ENCODE measurements at places on chromosomes 2 and 18.

- no peak for DNase-seq
Observed at GRCh38 chr2:186891185-186891621, 42.2 kb upstream of the ZSWIM2 start.

GRCh38 chr18:23714576-23714975 is 25.3 kb downstream of the LAMA3 start:
- DNase-seq, result no peak

DNA sequence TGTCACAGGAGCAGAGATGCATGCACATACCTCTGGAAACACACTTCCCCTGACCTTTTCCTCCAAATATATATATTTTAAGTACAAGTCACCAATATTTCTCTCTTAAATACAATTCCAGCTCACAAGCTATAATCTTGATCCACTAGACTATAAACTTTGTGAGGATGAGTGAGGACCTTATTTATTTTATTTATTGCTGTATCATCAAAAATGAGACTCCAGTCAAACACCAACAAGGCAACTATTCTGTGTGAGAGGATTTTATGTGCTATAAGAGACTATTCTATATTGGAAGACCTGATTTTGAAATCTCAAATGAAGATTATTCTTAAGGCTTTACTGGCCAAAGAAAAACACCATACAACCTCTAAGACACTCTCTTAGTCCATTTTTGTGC is 1352.2 kb downstream of the SUCLG1 start:
- no peak for DNase-seq

DNA sequence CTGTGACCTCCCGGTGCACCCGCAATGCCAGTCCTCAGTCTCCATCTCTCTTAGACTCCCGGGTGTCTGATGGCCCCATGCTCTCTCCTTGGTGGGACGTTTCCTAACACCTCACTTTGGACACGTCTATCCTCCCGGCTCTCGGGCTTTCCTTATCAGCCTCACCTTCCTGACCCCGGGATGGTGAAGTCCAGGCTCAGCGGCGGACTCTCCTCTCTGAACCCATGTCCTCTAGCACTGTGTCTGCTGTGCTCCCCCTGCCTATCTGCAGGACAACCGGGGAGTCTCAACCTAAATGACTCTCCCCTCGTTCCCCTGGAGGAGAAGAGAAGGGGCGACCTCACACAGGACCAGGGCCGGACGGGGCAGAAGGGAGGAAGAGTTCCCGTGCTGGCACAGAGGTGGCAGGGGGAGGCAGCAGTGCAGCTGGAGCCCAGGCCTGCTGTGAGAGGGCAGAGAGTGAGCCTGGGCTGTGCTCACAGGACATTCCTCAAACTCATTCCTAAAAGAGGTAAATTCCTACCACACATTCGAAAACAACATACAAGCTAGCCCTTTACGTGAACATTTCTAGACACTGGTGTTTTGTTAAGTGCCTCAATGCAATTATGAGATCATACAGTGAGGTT is 41.9 kb downstream of the MBP start:
- no peak for DNase-seq

GRCh38 chr18:68780802-68781635 is 16.9 kb upstream of the CCDC102B start:
- no peak for DNase-seq

DNA sequence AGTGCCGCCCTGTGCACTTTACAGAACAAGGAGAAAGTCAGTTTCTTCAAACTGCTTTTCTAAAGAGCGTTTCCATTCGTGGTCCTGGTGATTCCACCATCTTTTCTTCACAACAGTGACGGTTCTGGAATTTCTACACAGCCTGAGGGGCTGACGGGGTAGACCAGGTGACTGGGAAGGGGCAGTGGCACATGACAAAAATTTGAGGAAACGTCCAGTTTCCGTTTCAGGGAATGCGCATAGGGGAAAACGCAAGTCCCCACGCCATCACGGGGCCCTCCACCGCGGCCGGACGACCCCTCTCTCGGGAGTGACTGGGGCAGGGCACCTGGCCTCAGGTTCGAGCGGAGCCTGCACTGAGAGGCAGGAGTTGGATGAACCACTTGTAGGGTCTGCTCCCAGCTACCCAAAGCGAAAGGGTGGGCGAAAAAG is 980 bp upstream of the SPTBN1 start:
- DNase-seq, result no peak

DNA sequence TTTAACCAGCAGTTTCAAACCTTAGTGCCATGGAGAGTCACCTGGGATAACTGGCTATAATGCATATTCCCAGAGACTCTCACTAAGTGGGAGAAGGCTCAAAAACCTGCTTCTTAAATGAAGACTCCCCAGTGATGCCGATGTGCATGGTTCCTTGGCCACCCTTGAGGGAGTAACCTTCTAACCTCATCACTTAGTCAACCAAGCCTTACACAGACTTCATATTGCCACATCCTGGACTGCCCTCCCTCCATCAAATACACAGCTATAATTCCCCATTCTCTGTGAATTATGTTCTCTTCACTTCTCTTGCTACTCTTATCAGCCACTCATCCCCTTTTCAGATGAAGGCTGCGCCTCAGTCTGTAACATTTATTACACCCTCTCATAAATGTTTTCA is 462.9 kb upstream of the RGPD4 start:
- no peak for DNase-seq

GRCh38 chr2:46461709-46462171 is 17.6 kb upstream of the TMEM247 start:
- DNase-seq, result no peak

DNA sequence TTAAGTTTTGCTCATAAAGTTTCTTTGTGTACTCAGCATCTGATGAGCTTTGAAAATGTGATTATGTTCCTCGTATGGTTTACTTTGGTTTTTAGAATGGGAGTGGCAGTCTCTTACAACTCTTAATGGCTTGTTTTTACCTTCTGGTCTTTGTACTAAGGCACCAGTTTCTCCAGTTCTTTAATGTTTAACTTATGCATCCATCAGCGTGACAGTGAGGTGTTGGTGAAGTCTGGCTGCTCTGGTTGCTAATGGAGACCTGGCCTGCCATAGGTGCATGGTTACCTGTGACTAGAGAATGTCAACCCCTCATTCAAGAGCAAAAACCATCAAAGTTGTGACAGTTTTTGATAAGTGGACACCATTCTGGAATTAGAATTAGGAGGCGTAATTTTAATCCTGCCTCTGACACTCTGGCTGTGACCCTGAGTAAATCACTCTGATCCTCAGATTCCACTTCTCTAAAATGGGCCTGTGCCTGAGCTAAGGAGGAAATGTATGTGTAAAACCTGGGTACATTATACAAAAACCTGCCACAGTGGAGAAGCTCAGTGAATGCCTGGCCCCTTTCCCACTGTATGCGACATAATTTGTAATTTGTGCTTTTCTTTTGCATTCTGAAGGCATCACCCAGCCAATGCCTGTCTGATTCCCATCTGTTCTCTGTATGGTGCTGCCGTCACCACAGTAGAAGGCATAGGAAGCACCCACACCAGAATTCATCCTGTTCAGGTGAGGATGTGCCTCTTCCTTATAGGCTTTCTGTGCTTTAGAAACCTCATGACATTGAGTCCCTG is 11.2 kb downstream of the AOX1 start:
- no peak for DNase-seq

GRCh38 chr2:62034715-62035114 is 129.2 kb downstream of the COMMD1 start:
- no peak for DNase-seq

GRCh38 chr2:70964596-70965386 is 13.6 kb upstream of the ANKRD53 start:
- DNase-seq, result peak; percentile 53

- DNase-seq, result no peak
Observed at GRCh38 chr2:127681976-127682857, 6.9 kb upstream of the LIMS2 start.

- DNase-seq, result peak; percentile 66
Observed at GRCh38 chr2:19362755-19363473, 4.5 kb upstream of the OSR1 start.

- DNase-seq, result no peak
Observed at GRCh38 chr2:241379481-241380480, 23.7 kb downstream of the FARP2 start.

DNA sequence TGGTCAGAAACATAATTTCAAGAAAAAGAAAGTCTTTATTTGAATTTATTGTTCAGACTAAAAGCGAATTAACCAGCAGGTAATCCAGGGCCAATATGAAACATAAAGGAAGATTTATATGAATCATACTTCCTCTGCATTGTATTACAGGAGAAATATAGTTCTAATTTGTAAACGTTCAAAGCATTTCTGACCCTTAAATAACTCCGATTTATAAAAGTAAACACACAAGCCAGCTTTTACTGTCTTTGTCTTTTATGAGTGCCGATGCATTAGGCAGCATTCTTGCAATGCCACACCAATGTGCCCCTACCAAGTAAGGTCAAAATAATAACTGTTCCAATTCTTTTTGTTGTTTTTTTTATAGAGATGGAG is 118.8 kb upstream of the RBBP8 start:
- no peak for DNase-seq

GRCh38 chr2:107807988-107808387 is 18.7 kb upstream of the RGPD4 start:
- no peak for DNase-seq

DNA sequence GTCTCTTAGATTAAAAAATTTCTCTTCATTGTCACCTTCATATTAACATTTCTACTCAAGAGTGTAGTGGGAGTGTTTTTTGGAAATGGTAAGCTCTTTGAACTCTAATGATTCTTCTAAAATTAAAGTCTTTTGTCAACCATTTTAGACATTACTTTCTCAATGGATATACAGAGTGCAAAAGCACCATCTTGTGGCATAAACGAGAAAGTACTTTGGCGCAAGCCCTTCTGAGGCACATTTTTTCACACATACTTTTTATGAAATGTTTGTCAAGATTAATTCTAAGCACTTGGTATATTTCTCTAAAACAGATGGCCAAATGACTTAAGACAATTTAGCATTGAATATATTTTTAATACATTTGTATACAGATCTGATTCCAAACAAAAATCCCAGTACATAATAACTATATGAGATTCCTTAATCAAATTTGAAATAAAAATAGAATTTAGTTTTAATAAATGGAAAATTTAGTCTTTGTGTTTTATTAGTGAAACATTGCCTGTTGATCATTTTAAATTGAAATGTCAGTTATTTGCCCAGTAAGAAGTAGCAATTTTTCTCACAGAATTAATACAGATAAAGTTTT is 63.3 kb upstream of the GALNT5 start:
- DNase-seq, result no peak

- no peak for DNase-seq
Observed at GRCh38 chr18:29879763-29880162, 1162.8 kb downstream of the DSC3 start.

- DNase-seq, result no peak
Observed at GRCh38 chr18:63451799-63452660, 24.7 kb upstream of the SERPINB5 start.

DNA sequence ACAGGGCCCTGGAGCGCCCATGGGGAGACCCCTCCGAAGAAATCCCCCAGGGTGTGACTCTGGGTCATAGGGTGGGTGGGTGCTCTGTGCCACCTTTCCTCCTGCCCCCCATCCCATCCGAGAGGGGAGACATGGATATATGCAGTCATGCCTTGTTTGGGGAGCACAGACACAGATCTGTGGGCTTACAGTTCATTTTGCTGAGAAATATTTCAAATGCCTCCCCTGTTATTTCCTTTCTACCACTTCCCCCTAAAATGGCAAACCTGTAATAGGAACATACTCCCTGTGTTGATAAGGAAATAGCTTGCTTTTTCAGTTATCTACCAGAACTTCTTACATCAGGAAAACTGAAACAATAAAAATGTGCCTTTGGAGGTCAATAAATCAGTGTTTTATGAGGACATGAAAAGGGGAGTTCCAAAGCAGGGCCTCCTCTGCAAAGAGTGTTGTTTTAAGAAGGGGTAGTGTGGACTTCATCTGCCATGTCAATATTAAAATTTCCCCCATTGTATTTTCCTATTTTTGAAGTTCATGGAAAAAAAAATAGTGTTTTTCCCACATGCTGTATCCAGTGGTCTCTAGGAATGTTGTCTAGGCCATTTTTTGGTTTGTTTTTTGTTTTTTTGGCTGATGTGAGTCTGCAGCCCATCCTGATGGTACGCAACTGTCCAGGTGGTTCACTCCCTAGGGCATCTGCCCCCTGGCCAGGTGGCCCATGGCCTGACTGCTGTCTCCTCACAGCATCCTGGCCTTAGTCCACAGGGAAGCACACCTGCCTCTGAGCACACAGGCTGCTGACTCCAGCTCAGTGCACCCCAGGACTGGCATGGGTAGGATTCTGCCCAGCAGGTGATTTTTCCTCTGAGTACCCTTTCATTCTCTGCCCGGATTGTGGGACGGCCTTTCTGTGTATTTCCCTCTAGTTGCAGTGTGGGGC is 3.7 kb downstream of the TNFRSF11A start:
- no peak for DNase-seq

DNA sequence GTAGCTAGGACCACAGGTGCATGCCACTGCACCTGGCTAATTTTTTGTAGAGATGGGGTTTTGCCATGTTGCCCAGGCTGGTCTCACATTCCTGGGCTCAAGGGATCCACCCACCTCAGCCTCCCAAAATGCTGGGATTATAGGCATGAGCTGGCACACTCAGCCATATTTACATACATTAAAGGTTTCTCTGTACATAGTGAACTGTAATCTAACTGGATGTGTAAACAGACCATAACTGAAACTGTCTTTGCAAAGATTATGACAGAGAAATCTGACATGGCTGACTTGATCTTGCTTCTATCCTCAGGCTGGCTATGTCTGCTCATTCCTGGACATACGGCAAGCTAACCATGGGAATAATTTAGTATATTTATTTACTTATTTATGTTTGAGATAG is 139.2 kb upstream of the XPO1 start:
- no peak for DNase-seq

GRCh38 chr2:176814740-176815367 is 397.7 kb upstream of the HNRNPA3 start:
- DNase-seq, result no peak

GRCh38 chr2:201962774-201963562 is 70.7 kb upstream of the FZD7 start:
- no peak for DNase-seq

DNA sequence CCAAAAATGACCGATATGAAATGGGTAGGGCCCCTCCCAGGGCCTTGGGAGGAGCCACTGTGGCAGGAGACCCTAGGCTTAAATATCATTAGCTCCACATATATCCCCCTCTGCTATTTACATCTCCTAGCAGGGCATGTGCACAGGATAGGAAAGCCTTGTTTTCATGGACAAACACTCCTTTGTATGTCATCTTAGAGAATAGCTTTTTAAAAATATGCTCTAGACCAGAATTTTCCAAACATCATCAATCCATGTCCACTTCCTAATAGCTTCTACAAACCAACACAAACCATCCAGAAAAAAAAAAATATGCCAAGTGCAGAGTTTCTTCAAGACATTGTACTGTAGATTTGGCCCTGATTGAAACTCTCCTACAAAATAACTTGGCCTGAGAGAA is 10.8 kb downstream of the DAPL1 start:
- DNase-seq, result no peak

- no peak for DNase-seq
Observed at GRCh38 chr18:22405142-22405541, 12.6 kb downstream of the CTAGE1 start.

- DNase-seq, result no peak
Observed at GRCh38 chr2:45891719-45892424, 240.4 kb downstream of the PRKCE start.

DNA sequence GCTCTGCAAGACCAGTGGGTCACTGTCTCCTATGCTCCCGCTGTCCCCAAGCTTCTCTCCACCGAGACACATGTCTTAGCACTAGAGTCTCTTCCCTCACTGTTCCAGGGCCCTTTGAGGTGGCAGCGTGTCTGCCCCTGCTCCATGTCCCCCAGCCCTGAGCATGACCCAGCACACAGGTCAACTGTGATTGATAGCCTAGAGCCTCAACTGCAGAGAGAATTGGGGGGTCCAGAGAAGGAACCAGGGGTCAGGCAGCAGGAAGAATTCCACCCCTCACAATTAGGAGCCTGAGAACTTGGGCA is 54.6 kb upstream of the ODC1 start:
- DNase-seq, result no peak

Measured in stimulated activated CD4-positive, alpha-beta T cell treated with anti-CD3 and anti-CD28 coated beads, Interleukin-12 subunit alpha, Interleukin-12 subunit beta, amount 100 ng/mL, for 24 hours (primary cell).